ENCODE measurements at places on chromosomes 5 and 9.

GRCh38 chr9:129746092-129746777, 6.6 kb downstream of the PTGES start:
- DNase-seq, result no peak

GRCh38 chr5:157106630-157107461, 2.0 kb downstream of the HAVCR2 start:
- DNase-seq, result peak; percentile 37

DNA sequence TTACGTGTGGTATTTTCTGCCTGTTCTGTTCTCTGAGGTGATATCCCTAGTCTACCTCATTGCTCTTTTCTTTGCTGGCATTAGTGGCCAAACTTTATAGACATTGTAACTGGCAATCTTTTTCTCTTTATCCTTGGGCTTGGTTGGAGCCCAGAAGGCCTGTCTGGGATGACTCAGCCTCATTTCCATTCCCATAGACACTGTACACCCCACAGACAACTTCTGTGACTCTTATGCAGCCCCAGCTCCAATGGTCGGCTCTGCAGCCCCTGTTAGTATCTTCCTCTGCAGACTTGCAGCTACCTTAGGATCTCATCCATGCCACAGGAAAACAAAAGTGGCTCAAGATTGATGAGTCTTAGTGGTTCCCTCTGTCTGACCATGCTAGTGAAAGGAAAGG, 79.8 kb downstream of the CFAP95 start:
- peak; percentile 32 for DNase-seq

- DNase-seq, result no peak
Observed at GRCh38 chr5:103093727-103094126, 26.2 kb downstream of the GIN1 start.

DNA sequence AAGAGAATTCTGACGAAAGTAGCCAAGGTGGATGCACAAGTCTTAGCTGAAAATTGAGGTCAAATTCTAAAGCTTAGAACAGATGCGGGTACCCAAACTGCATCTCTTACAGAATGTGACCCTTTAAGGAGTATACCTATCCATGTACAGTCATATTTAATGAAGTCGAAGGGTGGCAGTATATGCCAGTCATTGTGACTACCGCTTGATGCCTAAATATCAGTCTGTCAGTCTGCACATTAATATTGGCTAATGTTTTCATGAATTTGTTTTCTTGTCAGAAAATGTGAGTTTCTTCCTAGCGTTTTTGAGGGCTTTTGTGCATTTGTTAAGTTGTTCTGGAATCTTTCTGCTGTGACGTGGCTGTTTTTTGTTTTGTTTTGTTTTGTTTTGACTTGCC, 264.5 kb upstream of the ELAVL2 start:
- DNase-seq, result no peak

DNA sequence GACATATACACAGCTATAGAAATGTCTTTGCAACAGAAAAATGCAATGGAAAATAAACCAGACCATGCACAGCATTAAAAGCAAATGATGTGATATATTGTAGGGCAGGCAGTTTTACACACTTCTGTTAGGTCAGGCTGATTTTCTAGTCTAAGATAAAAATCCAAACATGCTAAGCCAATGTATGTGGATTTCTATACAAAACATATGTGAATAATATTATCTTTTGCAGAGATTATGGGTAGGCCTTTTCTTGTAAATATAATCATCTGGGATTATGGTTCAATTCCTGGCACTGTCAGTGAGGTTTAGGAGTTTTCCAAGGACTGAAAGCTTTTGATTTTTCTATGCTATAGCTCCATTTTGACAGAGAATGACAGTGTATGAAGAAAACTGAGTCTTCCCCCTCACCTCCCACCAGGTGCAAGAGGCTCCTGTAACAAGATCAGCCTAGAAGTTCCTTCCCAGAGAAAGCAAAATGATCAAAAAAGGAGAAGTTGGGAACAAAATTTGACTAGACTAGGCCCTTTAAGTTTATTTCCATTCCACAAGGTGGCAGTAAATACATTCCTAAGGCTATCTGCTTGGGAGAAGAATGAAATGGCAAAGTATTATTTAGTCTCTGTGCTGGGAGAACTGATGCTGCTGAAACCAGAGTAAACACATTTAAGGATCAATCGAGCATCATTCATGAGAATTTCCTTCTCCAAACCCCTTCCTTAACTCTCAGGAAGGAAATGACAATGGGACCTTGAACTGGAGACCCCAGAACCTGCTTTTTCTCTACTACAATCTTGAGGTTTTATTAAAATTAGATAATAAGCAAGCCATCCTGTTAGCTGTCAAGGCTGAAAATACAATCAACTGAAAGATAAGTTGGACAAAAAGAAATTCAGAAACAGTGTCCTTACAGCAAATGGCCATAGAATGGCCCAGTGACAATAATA, 133.0 kb upstream of the TUT7 start:
- DNase-seq, result peak; percentile 54

DNA sequence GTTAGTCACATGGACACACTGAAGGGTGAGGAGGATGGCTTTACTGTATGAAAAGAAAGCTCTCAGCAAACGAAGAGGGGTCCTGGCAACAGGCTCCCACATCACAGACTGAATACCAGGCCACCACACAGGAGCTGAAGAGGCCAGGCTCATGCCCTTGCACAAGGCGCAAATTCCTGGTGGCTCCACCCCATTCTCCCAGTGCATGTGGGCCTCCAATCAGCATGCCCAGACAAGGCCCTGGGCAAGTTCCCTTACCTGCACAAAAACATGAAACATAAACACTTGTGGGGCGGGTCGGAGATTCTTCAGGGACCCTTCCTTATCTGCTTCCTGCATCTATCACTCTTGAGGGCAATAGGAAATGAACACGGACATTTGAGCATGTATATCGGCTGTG, 935.8 kb upstream of the EDIL3 start:
- DNase-seq, result no peak

DNA sequence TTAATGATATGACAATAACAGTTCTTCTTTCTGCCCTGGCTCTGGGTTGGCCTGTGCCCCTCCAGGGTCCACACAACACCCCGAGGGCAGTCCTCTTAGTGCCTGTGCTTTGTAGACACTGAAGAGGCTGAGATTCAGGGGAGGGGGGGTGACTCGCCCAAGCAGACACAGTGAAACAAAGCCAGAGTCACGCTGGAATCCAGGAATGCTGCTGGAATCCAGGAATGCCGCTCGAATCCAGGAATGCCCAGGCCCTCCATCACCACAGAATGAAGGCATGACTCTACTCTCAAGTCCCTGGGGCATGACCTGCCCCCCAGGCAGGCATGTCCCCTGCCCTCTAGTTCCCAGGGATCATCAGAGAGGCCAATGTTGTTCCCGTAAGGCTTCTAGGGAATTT, 73.1 kb downstream of the LRSAM1 start:
- DNase-seq, result peak; percentile 46

- peak; percentile 66 for DNase-seq
Observed at GRCh38 chr9:127187231-127187956, 65.0 kb upstream of the ANGPTL2 start.

DNA sequence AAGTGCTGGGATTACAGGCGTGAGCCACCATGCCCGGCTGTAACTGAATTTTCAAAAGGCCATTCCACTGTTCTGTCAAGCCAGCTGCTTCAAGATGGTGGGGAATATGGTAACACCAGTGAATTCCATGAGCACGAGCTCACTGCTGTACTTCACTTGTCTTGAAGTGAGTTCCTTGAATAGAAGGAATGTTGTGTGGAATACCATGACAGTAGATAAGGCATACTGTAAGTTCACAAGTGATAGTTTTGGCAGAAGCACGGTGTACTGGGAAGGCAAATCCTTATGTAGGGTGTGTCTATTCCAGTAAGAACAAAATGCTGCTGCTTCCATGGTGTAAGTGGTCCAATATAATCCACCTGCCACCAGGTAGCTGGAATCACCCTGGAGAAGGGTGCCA, 6.6 kb upstream of the PRXL2C start:
- no peak for DNase-seq

DNA sequence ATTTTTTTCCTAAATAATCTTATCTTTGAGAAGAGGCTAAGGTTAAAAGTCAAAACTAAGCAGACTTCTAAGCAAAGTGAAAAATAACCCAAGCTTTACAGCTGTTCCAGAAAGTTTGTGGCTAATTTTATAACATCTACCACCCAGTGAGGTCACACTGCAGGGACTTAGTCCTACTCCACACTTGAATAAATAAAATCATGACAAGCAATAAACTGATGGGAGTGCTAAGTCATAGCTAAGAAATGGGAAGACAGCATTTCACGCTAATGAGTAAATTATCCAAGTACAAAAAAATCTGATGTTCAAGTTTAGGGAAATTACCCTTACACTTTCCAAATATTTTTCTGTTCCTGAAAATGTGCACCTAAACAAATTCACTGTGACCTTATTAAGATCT, 47.7 kb downstream of the ZNF608 start:
- no peak for DNase-seq

- no peak for DNase-seq
Observed at GRCh38 chr9:81393985-81394811, 295.1 kb downstream of the TLE1 start.

GRCh38 chr9:8365466-8366160, 566.0 kb upstream of the DMAC1 start:
- no peak for DNase-seq

DNA sequence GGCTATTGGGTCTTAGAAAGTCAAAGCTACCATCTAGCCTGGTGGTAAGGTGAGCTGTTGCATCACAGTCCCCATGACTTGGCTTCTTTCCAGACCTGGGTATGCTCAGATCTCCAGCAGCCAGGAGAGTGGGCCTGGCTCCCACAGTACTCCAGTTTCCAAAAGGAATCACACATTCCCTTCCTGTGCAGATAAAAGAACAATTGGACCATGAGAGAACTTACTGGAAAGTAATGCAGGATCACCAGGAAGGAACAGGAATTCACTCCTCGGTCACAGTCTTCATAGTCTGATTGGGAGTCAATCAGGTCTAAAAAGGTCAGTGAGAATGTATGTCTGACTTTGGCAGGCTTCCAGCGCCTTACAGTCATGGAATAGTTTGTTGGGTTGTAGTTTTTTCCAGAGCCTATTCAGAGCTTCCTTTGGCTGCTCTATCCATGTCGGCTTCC, 47.8 kb upstream of the CD180 start:
- no peak for DNase-seq

DNA sequence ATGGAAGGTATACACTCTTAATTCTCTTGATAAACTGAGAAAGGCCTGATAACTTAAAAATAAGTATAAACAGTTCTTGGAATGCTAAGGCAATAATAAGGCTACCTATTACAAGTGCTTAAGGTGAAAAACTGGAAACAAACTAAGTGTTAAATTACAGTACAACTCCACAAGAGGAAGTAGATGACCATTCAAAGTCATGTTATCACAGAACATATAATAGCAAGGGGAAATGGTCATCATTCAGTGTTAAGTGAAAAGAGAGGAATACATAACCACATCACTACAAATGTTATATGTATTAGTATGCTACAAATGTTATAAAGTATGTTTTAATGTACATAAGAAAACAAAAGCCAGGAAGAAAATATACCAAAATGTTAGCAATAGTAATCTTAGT, 135.9 kb downstream of the CCDC192 start:
- no peak for DNase-seq

GRCh38 chr9:14051419-14051818, 262.5 kb downstream of the NFIB start:
- no peak for DNase-seq

- DNase-seq, result no peak
Observed at GRCh38 chr5:171429543-171429910, 10.1 kb downstream of the FGF18 start.

GRCh38 chr5:10629682-10630081, 65.8 kb downstream of the ANKRD33B start:
- no peak for DNase-seq

GRCh38 chr5:71645030-71645429, 57.9 kb downstream of the MCCC2 start:
- no peak for DNase-seq

- DNase-seq, result no peak
Observed at GRCh38 chr5:33641744-33642505, 201.2 kb downstream of the TARS1 start.

- no peak for DNase-seq
Observed at GRCh38 chr5:68776381-68776780, 317.4 kb upstream of the SLC30A5 start.

DNA sequence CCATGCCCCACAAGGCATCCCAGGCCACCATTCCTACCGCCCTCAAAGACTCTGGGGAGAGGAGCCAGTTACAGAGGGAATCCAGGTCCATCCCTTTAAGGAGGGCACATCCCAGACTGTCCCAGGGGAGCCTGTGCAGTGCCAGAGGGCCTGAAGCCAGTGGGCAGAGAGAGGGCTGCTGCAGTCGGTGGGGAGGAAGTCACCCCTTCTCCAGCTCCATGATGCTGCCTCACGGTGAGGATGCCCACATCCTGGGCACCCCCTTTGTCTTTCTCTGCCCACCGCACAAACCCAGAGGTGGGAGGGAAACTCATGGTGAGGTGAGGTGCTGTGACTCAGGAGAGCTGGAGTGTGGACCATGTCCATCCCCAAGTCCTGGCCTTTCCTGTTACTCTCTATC, 26.2 kb upstream of the ANKRD33B start:
- DNase-seq, result no peak

DNA sequence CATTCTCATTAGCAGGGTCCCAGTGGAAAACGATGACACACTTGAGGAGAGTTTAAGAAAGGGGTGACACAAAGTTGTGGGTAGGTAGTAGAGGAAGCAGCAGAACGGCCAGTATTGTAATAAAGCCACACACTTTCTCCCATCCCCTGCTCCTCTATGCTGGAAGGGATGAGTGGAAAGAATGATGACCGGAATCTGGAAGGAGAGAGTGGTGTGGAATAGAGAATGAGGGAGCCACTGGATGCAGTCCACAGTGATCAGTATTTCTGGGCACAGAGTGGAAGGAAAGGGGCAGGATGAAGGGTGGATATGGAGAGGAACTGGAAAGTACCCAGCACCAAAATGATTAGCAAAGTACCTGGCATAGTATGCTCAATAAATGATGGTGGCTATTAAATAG, 133.8 kb upstream of the DAB2 start:
- DNase-seq, result no peak

DNA sequence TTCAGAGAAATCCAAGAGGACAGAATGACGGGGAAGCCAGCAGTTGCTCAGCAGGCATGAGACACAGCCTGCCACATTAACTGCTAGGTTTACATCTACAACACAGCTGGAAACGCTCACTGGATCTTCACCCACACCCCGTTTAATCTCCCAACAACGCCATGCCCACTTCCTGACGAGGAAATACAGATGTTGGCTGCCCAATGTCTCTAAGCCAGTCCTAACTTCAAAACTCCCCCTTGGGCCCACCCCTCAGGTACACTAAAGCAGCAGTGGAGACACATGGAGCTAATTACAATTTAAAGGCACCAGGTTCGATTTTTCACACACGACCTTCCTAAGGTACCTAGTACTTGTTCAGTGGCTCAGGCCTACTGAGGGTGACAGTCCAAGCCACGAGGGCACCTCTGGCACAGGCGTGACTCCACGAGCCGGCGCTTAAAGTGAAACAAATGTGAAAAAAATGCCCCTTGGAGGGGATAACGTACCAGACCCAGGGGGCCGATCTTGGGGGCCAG, 904 bp downstream of the RPL12 start:
- DNase-seq, result no peak

DNA sequence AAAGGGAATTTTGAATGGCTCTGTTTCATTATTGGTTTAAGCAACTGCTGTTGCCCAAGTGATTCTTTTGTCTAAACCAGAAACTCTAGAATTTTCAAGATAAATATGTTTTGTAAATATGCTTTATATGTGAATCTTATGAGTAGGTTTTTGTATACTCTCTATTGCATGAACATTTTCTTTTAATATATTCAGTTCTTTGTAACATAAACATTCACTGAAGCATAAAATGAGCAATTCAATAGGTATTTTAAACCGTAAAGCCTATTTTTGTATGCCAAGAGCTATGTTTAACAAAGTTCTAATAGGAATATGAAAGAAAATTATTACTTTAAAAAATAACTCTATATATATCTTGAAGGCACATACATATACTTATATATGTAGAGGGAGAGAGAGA, 293.1 kb downstream of the PSAT1 start:
- DNase-seq, result no peak
